ENCODE measurements at places on chromosomes 1 and 21.

DNA sequence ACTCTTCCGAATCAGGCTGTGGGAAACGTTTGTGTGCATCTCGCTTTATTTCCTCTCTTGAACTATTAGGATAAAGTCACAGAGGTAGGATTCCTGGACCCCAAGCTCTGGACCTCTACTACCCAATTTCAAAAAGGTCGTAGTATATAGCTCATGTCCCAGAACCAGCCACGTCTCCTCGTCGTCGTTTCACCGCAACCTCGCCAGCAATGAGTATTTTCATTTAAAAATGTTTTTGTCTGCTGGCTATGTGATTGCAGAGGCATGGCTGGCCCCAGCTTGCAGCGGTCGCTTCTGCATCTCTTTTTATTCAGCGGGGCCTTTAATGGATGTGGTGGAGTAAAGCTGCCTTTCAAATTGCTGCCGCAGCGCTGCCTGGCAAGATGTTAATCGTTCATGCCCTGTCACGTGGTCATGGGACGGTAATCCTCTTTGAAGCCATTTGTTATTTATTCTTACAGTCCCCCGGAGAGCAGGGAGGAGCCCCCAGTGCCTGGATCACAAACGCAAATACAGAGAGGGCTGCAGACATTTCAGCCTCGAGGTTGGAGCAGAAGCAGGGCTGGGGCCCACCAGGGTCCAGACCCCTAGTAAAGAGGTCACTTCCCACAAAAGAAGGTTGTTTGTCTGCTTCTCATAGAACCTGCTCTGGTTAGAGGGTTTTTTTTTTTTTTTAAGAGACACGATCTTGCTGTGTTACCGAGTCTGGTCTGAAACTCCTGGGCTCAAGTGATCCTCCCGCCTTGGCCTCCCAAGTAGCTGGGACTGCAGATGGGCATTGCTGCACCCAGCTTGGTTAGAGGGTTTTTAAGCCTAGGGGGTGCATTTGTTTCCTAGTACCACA, 11.6 kb upstream of the NPHP4 start:
- DNase-seq = no peak

GRCh38 chr1:151516031-151516511, 4.9 kb downstream of the CGN start:
- no peak for DNase-seq

GRCh38 chr1:105072850-105073249, 1323.2 kb downstream of the AMY1C start:
- no peak for DNase-seq

DNA sequence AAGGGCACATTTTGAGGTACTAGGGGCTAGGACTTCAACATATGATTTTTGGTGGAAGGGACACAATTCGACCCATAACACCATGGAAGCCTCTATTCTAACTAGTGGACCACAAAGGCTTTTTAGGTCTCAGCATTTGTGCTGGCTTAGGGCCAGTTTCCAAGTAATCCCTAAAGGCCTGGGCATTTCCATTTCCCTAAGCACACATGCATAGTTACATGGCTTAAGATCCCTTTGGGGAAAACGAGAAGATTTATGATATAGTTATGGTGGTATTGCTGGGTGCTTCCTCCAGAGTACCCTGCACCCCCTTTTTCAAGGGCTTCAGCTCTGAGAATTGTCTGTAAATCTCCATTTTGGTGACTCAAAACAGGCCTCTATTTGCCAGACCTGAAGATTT, 28.2 kb upstream of the TMEM54 start:
- DNase-seq = no peak

- DNase-seq = no peak
These were observed 6.9 kb downstream of the PLXNA2 start for GRCh38 chr1:208237241-208237640.

- no peak for DNase-seq
These were observed 7.3 kb upstream of the UAP1 start for GRCh38 chr1:162554258-162554657.

DNA sequence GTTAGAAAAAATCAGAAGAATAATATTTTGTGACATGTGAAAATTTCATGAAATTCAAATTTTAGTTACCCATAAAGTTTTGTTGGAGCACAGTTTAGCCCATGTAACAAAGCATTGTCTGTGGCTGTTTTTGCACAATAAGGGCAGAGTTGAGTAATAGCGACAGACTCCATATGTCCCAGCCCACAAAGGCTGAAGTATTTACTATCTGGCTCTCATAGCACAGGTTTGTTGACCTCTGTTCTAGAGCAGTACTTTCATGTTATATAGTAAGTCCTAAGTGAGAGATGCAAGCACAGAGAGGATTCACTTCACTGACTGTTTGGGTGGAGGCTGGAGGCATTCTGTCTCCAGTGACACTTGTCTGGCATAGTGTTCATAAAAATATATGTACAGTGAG, 6.8 kb downstream of the LAMC1 start:
- DNase-seq = no peak

GRCh38 chr21:14383596-14384180, 742 bp upstream of the HSPA13 start:
- DNase-seq = peak; percentile 4

GRCh38 chr1:4328402-4329071, 325.9 kb upstream of the AJAP1 start:
- DNase-seq = no peak

GRCh38 chr1:166840309-166841274, 1.3 kb downstream of the POGK start:
- no peak for DNase-seq

- DNase-seq = no peak
These were observed 85.1 kb downstream of the PCSK9 start for GRCh38 chr1:55124470-55124869.

GRCh38 chr1:184708084-184708676, 46.5 kb downstream of the EDEM3 start:
- no peak for DNase-seq

GRCh38 chr1:64240206-64240605, 36.8 kb downstream of the UBE2U start:
- DNase-seq = no peak

DNA sequence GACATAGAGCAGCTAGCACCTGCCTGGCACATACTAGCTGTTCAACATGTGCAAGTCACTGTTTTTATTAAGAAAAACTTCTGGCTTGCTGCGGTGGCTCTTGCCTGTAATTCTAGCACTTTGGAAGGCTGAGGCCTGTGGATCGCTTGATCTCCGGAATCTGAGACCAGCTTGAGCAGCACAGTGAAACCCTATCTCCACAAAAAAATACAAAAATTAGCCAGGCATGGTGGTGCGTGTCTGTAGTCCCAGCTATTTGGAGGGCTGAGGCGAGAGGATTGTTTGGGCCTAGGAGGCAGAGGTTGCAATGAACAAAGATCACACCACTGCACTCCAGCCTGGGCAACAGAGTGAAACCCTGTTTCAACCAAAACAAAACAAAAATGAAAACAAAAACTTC, 27.7 kb upstream of the C8B start:
- DNase-seq = no peak

DNA sequence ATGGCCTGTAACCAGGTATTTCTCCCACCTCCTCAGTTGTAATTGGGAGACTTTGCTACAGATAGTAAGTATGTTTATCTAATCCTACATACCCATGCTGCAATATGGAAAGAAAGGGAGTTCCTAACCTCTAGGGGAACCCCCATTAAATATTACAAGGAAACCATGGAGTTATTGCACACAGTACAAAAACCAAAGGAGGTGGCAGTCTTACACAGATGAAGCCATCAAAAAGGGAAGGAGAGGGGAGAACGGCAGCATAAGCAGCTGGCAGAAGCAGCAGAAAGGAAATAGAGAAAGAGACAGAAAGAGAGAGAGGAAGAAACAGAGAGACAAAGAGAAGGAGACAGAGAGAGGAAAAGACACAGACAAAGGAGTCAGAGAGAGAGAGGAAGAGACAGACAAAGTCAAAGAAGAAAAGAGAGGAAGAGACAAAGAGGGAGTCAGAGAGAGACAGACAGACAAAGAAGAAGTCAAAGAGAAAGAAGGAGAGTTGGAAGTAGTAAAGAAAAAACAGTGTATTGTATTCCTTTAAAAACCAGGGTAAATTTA, 142.9 kb downstream of the FASLG start:
- no peak for DNase-seq

GRCh38 chr21:42830456-42831455, 48.6 kb downstream of the WDR4 start:
- DNase-seq = peak; percentile 4

GRCh38 chr1:76840278-76840677, 27.0 kb upstream of the ST6GALNAC5 start:
- no peak for DNase-seq

GRCh38 chr1:192809307-192810252, 741 bp downstream of the RGS2 start:
- peak; percentile 58 for DNase-seq

DNA sequence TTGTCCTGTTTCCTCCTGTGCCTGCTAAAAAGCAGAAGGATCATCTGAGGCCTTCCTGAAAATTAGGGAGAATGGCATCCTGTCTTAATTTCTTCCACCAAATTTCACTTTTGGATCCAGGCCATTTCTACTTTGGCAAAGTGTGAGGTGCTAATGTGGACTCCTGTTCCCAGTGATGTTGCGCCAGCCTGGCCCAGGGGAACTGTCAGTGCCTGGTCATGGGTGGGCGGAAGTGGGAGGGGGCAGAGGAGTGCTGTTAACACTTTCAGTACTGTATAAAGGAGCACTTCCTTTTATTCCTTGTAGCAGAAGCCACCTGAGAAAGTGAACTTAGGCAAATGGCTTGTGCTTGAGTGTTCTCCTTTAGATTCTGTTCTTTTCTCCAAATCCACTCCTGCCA, 19.9 kb downstream of the ELAPOR1 start:
- DNase-seq = no peak

- peak; percentile 27 for DNase-seq
These were observed 376 bp downstream of the SF3A3 start for GRCh38 chr1:37989361-37989930.

DNA sequence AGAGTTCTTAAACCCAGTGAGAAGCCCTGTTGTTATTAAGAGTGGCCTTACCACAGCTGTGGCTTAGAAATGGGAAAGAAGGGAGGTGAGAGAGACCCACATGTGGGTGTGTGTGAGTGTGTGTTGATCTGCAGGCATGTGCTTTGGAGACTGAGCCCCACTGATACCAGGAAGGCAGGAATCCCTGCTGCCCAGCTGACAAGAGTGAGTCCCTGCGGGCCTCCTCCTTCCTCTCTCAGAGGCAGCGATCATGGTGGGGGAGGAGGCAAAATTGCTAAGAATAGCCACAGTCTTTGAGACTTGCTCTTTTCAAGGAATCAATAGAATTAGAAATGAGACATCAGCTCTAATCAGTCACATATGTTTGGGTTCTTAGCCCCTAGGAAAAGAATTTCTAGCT, 87.0 kb upstream of the WARS2 start:
- no peak for DNase-seq

- no peak for DNase-seq
These were observed 130.8 kb downstream of the HMCN1 start for GRCh38 chr1:185864889-185865517.

- no peak for DNase-seq
These were observed 137.3 kb upstream of the SPAG17 start for GRCh38 chr1:118322331-118322730.
